SW480 (cell line): ENCODE measurements at places on chromosomes 3 and 15.

DNA sequence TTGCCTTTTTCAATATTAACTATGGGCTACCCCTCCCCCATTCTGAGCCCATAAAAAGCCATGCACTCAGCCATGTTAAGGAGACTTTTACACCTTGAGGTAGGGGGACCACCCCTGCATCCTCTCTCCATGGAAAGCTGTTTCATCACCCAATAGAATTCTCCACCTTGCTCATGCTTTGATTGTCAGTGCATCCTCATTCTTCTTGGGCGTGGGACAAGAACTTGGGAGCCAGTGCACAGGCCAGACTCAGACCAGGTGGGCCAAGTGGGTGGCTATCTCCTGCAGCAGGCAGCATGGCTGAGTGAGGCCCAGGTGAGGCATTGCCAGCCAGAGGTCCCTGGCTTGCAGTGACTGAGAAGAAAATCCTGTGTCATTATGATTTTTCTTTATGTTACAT is 357.4 kb upstream of the CDIN1 start:
- no peak for DNase-seq

DNA sequence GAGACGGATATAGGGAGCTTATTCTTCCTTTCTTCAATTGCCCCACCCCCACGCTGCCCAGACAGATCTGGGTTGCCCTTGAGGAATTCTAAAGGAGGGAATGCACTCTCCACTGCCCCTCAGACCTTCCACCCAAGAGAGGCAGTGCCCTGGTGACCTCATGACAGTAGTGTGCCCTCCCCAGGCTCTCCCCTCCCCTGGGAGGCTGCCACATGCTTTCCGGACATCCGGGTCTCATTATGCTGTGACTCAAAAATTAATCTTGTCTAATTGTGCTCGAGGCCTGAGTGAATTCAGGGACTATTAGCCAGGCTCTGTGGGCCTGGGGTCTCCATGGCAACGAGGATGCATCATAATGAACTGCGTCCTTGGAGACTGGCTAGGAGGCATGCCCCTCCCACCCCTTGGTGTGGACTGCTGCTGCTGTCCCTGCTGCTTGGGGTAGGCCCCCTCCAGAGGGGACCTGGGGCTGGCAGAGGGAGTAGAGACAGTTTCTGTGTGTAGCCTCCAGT is 20.8 kb downstream of the CORO2B start:
- DNase-seq, result no peak

DNA sequence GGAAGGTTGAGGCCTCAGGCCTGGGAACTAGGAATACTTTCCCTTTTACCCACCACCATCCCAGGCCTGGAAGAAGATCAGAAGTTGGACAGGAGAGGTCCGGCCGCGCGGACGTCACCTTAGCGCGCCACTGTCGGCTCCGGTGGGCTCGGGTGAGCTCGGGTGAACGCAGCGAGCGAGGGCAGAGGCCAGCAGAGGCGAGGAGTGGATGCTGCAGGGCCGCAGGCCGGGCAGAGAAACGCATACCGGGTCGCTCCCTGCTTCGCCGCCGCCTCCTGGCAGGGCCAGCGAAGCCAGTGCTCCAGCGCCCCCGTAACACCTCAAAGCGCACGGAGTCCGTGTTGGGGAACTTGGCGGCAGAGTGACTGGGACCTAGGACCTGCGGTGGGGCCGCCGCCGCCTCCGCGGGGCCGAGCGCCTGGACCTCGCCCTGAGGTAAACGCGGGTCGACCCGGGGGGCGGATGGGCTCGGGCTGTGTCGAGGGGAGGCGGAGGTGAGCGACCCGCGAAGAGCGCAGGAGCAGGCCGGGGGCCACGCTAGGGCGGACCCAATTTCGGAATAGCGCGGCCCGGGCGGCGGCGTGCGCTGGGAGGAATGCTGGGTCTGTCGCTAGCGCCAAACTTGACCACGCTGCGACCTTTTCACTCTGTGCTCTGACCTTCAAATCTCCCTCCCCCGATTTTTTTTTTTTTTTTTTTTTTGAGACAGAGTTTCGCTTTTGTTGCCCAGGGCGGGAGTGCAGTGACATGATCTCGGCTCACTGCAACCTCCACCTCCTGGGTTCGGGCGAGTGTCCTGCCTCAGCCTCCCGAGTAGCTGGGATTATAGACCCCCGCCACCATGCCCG is 1.6 kb downstream of the CYP11A1 start:
- no peak for DNase-seq

- no peak for DNase-seq
Measured at GRCh38 chr3:53658613-53659193, 164.3 kb downstream of the CACNA1D start.

GRCh38 chr3:125401402-125401801 is 26.3 kb upstream of the ZNF148 start:
- DNase-seq, result peak; percentile 44

DNA sequence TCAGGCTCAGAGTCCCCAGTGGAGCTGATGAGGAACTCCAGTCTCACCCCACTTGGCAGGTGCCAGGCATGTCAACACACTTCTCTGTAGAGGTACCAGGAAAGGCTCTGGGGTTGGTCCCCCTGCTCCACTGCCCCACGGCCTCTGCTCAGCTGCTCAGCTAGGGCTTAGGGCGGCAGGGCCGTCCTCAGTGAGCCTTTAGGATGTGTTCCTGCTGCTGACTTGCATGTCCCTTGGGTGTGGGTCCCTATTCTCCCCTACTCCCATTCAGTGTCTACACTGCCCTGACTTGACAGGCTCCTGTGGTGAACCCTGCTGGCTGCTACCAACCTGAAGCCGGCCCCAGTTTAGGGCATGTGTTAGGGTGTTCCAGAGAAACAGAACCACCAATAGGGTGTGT is 17.9 kb upstream of the POLG start:
- DNase-seq, result no peak

DNA sequence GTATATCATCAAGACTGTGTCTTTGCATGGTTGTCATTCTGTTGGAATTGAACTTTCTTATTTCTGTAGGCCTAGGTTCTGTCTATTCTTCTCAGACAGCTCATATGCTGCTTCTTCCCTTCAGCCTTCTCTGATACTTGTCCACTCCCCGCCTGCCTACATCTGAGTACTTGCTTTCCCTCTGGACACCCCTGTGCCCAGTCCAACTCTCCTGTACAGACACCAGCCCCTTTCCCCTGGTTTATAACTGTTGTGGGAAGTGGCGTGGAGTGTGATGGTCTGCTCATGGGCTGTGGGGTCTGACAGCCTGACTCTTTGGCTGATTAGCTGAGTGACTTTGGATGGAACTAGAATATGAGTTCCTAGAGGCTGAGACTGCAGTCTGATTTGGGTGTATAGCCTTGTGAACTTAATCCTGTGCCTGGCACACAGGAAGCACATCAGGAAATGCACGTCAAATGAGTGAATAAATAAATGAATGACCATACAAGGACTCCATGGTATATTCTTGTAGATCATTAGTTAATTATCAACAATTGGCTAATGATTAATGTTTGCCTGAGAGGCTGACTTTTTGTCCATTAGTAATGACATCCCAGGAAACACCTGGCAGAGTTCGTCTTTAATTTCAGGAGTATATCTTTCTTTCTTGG is 11.8 kb downstream of the CACNA1D start:
- no peak for DNase-seq
